ENCODE measurements at places on chromosomes 4 and X.
A peak's percentile ranks its signal among the peaks of the same experiment; 100 is the strongest.

DNA sequence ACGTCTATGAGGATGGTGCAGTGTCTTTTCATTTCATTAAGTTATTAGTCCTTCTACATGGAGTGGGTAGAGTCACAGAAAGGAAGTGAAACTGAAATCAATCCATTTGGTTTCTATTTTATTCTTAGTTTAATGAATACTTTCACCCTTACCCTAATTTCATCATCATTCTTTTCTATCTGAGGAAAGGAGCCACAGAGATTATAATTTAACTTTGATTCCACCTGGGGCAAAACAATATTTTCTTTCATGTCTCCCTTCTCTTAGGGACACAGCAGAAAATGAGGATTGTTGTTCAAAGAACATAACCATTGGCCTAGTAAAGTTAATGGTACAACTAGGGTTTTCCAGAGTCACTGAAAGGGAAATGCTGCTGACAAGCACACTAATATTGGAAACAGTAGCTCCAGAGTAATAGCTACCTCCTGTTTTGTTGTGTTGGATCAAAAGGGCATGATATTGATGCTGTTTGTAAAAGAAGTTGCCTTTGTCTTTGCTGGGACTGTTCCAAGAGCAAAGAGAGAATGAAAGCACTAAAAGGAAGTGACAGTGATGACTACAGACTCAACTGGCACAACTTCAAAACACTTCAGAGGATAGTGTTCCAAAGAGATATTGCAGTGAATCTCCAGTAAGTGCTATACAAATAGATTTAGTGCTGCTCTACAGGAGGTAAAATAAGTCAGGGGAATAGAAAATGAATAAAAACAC is 247.1 kb upstream of the PITX2 start:
- DNase-seq, result no peak

DNA sequence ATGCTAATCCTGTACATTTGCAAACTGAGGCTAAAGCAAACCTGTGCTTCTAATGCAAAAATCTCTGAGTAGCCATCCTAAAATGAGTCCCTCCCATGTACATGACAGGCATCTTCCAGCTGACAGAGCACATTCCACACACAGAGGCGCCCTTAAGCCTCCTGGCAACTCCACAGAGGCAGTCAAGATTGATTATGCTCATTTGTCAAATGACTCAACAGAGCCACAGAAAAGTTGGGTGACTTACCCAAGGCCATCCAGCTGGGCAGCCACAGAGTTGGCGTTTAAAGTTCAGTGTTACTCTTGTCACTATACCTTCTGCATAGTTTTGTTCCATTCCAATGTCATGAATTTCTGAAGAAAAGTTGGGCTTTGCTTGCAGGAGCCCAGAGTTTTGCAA is 394.6 kb upstream of the FGF13 start:
- peak; percentile 44 for DNase-seq

DNA sequence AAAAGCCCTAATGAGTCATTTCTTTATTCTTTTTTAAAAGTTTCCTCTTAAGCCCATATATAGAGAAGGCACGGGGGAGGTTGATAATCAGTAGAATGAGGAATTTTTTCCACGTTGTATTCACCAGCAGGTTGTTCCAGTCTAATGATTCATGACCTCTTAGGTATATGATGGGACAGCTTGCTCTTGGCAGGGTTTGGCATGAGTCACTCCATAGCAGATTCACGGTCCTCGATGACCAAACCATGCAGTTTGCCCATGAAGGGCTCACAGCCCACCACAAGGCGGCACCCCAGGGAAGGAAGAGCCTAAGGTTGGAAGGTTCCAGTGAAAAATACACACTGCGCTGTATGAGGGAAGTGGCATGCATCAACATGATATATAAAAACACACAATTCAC is 623.8 kb upstream of the DIPK2B start:
- DNase-seq, result peak; percentile 91

GRCh38 chr4:11589676-11590075 is 161.0 kb upstream of the HS3ST1 start:
- DNase-seq, result no peak

DNA sequence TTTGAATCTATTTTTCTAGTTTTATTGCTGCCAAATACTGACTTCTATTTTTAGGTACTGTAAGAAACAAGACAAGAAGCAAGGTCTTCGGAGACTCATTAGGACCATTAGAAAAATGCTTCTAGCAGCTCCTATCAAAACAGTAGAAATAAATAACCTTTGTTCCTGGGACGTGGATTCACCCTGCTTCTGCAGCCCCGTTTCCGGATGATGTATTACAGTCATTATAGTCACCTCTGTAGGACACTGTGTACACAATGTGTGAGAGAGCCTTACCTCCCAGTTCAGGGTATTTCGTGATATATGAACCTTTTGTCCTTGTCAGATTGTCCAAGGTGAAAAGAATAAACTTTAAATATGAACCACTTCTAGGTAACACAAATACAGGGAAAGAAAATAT is 484.0 kb upstream of the TECRL start:
- DNase-seq, result no peak

All from Daoy (cell line).